ENCODE measurements at places on chromosomes 1 and 21.

- DNase-seq = no peak
Measured at GRCh38 chr21:44614161-44614631, 2.3 kb downstream of the KRTAP10-8 start.

- DNase-seq = no peak
Measured at GRCh38 chr1:58592522-58593134, 15.6 kb upstream of the TACSTD2 start.

DNA sequence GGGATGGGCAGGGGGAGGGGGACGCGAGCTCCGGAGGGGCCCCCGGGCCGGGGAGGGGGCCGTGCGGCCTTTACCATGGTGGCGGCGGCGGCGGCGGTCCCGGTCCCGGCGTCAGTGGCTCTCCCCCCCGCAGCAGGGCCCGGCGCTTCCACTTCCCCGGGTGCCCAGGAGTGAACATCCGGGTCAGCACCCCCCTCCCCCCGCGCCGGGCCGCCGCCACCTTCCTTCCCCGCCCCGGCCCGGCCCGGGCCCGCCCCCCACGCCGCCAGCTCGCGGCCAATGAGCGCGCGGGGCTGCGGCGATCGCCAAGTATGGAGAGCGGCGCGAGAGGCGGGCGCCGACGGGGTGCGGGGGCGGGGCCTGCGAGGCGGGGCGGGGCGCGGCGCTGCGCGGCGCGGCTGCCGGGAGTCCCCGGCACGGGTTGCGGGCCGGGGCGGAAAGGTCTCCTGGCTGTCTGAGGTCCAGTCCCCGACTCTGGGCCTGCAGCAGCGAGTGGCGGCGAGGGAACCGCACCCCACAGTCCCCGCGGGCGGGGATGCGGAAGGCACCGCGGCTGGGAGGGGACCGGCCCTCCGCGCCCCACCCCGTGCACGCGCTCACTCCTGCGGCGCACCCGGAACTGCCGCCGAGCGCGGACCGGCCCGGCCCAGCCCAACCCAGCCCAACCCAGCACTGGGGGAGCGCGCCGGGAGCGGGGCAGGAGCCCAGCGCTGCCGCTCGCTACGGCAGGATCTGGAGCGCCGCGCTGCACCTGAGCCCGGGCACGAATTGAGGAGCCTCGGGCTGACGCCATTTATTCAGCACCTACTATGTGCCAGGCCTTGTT lies at the start of gene CAPZB:
Gene CAPZB, minus strand, starts transcription at position 178 of the 826 bp plus-strand sequence. Its CDS starts 101 bp downstream, at position 77.
- DNase-seq = peak; percentile 96

GRCh38 chr1:14842361-14842760 lies 243.9 kb downstream of the KAZN start:
- DNase-seq = no peak

DNA sequence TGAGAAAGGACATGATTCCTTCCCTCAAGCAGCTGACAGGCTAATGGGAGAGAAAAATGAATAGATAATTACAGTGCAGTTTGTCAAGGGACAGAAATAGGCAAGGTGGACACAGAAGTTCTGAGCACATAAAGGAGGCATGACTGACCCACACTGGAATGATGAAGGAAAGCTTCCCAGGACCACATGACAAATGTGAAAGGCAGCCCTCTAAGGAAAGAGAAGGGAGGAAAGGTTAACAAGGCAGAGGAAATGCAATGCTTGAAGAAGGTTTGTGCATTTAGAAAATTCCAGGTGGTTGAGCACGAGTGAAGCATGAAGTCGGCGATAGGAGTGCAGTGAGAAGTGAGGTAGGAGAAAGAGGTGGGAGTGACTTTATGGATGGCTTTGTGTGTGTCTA lies 37.4 kb downstream of the LAMC2 start:
- no peak for DNase-seq

GRCh38 chr1:27015260-27015659 lies 2.6 kb upstream of the TENT5B start:
- no peak for DNase-seq

- no peak for DNase-seq
Measured at GRCh38 chr1:73033640-73034039, 751.3 kb upstream of the NEGR1 start.

DNA sequence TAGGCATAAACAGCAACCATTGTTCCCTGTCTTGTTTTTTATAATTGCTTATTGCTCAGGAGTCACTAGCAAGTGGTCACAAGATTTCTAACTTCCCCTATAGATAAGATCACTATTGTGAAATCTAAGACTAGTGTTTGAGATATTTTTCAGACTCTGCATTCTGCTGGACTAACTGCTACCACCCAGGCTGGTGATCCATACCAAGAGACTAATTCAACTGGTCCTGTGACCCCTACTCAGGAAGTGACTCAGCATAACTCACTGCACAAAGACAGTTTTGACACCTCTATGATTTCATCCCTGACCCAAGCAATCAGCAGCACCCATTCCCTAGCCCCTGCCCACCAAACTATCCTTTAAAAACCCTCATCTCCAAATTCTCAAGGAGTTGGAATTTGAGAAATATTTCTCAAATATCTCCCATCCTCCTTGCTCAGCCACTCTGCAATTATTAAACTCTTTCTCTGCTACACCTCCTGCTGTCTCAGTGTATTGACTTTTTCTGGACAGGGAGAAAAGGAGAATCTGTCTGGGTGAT lies 52.7 kb downstream of the TRIM33 start:
- no peak for DNase-seq

GRCh38 chr1:192147696-192148095 lies 10.6 kb upstream of the RGS18 start:
- no peak for DNase-seq

GRCh38 chr1:11828511-11828910 lies 19.1 kb downstream of the NPPA start:
- no peak for DNase-seq

DNA sequence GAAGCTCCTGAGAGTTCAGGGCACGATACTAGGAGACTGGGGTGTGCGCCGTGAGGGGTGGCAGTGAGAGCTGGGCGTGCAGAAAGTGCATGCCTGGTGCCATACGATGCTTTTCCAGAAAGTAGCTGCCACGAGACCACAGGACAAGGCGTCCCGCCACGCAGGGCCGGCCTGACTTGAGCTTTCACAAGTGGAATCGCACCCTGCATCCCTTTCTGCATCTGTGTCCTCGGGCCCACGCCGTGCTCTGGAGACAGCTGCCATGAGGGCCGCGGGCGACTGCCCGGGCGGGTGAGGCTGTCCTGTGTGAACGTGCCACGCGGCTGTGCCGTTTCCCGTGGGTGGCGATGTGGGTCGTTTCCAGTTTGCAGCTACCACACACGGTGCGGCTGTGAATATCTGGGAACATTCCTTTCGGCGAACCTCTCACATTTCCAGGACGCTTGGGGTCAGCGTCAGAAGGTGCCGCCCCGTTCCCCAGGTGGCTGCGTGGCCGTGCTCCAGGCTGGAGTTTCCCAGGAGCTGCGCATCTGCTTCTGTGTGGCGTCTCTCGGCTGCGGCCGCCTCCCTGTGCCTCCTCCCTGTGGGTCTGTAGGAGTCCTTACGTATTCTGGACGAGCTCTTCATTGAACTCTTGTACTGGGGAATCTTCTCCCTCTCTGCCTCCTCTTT lies 1.0 kb upstream of the PERM1 start:
- DNase-seq = no peak

GRCh38 chr1:15698201-15698600 lies 14.1 kb downstream of the PLEKHM2 start:
- no peak for DNase-seq

DNA sequence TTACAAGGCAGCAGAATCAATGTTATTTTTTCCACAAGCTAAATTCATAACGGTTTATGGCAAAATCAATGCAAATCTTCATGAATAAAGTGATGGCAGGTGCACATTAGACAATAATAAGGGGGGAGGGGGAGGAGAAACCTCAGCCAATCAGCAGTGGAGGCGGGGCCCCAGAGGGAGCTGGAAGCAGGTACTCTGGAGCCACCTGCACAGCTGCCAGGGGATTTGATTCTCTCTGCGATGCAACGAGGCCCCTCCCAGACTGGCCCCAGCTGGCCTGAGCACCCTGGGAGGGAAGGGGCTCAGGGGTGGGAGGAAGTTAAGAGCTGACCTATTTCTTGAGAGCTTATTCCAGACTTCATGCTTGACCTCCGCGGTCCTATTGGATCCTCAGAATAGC lies 127.8 kb upstream of the IGSF21 start:
- DNase-seq = no peak

DNA sequence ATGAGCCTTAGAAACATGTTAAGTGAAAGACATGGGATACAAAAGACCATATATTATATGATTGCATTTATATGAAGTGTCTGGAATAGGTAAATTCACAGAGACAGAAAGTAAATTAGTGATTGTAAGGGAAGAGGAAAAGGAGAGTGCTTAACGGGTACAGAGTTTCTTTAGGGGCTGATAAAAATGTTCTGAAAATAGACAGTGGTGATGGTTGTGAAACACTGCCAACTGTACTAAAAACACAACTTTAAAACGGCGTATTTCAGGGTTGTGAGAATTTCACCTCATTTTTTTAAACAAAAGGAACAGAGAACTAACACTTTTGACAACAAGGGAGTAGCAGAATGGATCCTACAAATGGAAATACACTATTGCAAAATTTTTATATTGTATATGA lies 13.4 kb downstream of the COP1 start:
- no peak for DNase-seq

- DNase-seq = no peak
Measured at GRCh38 chr21:42056996-42057689, 14.0 kb upstream of the UMODL1 start.

DNA sequence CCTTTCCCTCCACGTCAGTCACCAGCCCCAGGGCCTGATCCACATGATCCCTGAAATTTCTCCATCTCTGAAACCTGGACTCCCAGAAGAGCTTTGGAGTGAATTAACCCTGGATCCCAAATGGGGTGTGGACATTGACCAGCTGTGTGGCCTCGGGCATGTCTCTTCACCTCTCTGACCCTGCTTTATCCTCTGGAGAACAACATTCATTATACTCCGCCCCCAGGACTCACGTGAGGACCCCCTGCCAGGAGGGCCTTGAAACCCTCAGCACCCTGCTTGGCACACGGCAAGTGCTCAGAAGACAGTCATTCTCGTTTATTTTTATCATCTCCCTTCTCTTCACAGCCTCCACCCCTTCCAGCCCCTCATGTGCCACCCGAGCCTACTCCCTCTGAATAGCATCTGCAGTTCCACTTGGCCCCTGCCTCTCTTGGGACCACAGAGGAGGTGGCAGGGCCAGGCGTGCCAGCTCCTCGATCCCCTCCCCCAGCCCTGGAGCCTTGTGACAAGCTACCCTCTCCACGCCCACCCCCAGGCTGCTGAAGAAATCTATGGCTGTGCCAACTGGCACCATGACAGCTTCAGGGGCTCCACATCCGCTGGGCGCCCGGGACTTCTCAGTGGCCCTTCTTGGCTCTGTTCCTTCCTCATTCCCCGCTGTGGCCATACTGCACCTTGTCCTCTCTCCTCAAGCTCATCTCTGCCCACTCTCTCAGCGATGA lies 18.0 kb downstream of the ADGRB2 start:
- DNase-seq = no peak

- DNase-seq = no peak
Measured at GRCh38 chr1:202207292-202207691, 13.7 kb downstream of the LGR6 start.

DNA sequence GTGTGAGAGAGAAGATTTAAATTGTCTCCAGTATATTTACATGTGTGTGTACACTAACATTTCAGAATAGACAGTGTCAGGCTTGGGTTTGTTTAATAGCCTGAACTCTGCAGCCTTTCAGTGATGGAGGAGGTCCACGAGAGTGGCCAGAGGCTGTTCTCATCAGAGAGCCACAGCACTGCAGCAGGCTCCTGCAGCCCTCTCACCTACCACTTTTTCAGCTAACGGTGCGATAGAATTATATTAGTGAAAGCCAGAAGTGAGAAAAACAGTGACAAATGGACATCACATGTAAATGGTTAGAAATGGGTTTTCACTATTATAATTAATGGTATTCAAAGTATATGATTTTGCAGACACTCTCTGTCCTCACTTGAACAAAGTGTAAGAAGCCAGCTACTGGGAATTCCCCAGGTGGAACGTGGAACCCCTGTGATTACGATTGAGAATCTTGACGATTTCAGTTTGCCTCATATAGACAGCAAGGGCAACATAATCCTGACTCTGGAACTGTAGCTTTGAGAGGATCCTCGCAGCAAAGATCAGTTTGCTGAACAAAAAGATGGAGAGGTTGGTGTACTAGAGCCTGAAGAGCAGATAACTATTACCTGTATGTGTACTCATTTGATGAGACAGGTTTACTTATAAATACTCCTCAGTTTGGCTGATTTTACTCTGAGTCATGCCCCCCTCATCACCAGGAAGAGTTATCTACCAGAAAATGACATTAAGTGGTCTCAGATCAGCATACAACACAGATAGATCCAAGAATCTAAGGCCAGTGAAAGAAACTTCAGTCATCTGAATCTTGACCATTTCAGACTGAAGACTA lies 31.4 kb downstream of the IFI16 start:
- DNase-seq = no peak

GRCh38 chr1:210362526-210362925 lies 33.8 kb downstream of the HHAT start:
- DNase-seq = no peak

GRCh38 chr1:58584082-58584895 lies 7.2 kb upstream of the TACSTD2 start:
- DNase-seq = no peak

DNA sequence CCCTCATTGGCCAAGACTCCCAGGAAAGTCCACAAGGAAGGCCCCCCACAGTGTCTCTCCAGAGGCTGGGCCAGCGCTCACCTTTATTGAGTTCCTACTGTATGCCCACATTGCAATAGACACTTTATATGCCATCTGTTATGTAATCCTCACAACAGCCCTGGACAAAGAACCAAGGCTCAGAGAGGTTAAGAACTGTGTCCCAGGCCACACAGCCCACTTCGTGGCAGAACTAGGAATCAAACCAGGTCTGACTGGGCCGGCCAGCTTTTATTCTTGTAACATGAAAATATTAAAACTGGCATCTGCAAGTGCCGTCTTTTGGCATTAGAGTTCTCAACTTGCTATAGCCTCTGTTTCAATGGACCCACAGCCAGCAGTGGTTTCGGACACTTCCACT lies 4.5 kb downstream of the CTRC start:
- no peak for DNase-seq

GRCh38 chr1:96079581-96079980 lies 642.0 kb upstream of the PTBP2 start:
- no peak for DNase-seq

- peak; percentile 63 for DNase-seq
Measured at GRCh38 chr21:29376556-29376955, 77.8 kb downstream of the BACH1 start.

GRCh38 chr21:16504766-16505165 lies 775.0 kb downstream of the USP25 start:
- DNase-seq = no peak

GRCh38 chr1:90715309-90715708 lies 1.8 kb downstream of the BARHL2 start:
- DNase-seq = no peak

- no peak for DNase-seq
Measured at GRCh38 chr1:14737561-14738094, 139.1 kb downstream of the KAZN start.
